NCI-H2107 (cell line): ENCODE measurements at places on chromosomes 12 and 14.

DNA sequence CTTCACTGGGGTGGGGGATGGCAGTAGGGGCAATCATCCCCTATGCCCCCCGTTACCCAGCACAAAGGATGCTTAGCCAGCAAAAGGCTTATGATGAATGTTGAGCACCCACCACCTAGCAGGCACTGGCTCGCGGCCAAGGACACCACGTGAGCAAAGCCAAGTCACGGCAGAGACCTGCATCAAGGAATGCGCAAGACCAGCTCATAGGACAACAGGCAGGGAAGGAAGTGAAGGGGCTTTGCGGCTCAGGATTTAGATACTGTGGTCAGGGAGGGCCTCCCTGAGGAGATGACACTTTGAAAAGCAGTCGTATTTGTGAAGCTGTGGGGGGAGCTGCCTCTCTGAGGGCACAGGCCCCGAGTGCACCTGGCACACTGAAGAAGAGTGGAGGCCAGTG lies 32.8 kb downstream of the SH2B3 start:
- DNase-seq, result no peak

GRCh38 chr12:57590479-57590863 lies 521 bp upstream of the PIP4K2C start:
- DNase-seq, result no peak

DNA sequence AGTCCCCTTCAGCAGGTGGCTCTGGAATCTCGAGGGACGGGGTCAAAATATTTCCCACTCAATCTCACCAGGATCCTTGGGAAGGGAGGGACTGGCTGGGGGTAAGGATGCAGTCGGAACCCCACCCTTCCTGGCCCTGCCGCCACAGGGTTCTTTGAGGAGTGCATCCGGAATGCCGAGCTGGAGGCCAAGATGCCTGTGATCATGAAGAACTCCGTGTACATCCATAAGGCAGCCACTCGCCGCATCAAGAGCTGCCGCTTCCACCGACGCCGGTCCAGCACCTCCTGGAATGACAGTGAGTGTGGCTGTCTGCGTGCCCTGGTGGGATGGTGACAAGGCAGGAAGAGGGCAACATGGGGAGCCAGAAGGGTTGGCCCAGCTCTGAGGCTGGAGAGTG lies 43.1 kb downstream of the PLEKHD1 start:
- DNase-seq, result no peak

DNA sequence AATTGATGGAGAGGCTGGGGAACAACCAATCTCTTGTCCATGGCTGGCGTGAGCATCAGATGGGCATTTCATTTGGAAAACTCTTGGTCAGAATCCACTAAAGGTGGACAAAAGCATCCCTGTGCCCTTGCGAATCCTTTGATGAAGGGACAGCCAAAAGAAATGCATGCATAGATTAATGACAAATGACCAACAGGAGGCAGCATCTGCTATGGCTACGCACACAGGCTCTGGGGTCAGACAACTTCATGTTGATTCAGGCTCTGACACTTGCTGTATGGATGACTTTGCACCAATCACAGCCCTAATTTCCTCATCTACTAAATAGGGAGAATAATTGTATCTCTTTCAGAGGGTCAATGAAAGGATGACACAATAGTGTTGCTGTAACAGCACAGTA lies 117.5 kb downstream of the ASCL4 start:
- DNase-seq, result no peak

DNA sequence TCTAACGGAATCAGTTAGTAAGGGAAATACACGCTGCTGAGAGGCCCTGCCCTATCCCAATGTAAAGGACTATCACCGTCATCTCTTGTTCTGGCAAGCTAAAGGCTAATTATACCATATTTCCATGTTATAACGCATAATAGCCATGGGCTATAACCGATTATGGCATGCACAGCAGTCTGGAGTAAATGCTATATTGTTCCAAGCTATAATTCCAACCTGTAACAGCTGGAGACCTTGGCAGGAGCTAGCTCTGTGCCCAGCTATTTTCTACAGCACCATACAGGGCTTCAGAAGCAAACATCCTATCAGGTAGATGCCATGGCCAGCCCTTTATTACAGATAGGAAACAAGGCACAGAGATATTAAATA lies 26.3 kb downstream of the SYNE3 start:
- no peak for DNase-seq

- DNase-seq, result no peak
Observed at GRCh38 chr12:105077435-105077834, 6.8 kb downstream of the ALDH1L2 start.

- DNase-seq, result no peak
Observed at GRCh38 chr12:30696103-30696408, 387 bp upstream of the IPO8 start.

DNA sequence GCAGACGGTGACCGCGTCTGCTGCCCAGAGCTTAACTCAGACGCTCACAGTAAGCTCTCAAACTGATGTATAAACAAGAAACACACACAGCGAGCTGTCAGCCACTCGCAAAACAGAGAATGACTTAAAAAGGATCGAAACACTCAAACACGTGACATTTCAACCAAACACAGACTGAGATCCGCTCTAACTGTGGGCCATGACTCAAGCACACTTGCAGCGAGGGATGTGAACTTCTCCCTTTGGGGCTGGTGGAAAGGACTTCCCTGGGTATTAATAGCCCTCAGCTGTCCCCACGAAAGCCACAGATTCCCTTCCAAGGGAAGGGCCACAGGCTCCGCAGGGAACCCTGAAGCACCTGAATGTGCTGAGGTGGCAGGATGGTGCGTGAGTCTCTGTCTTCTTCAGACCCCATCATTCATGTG lies 29.1 kb downstream of the CCDC88C start:
- no peak for DNase-seq
